Adrenal gland (tissue), 19 donors: ENCODE measurements at places on chromosomes 13 and 19. TPM values are rescaled to one million over a fixed set of nuclear protein-coding genes. Genes with fewer than 3 reads are reported as not detected.

DNA sequence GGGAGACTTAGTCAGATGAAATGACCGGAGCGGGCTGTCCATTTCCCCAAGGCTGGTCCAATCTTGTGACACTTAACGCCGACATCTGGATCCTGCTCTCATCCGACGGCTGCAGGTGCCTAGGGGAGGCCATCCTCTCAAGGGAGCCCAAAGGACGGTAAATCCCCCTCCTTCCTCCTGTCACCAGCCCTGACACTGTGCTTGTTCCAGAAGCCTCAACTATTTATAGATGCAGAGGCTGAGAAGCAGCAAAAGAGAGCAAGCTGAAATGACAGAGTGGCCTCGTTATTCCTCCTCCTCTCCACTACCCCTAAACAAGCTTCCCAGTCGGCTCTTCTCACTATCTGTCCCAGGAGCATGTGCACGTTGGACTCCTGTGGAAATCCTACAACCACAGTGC lies 533.7 kb downstream of the LIG4 start:
- H3K27me3 ChIP-seq, result no peaks in the 10 kb centered on the region
- no peaks in the 10 kb centered on the region for H3K4me1 ChIP-seq
- no peaks in the 10 kb centered on the region for H3K36me3 ChIP-seq
- no peak for DNase-seq

DNA sequence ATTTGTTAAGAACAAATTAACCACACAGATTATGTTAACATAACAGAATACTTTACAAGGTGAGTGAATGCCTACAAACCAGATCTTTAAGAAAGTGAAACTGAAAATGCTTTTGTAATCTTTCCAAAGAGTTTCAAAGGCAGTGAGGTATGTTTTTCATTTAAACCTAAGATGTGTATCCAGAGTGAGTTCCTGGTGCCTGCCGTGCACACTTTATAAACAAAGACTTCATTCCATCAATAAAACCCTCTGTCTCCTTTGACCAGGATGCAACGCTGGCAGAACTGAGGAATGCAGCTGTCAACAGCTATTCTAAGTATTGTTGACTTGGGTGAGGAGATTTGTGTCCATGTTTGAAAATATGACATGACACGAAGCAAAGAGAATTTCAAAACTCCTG lies 344.6 kb downstream of the DNAJC15 start:
- DNase-seq, result no peak
- H3K27me3 ChIP-seq, result no peaks in the 10 kb centered on the region
- no peaks in the 10 kb centered on the region for H3K36me3 ChIP-seq
- no peak overlapping the region for H3K27ac ChIP-seq
- no peak overlapping the region for H3K4me3 ChIP-seq

The ZSCAN5A gene
- total RNA-seq, result 20.1 TPM

GRCh38 chr13:98768522-98768921 lies 16.1 kb upstream of the SLC15A1 start:
- no peak overlapping the region for H3K27ac ChIP-seq
- H3K4me3 ChIP-seq, result no peak overlapping the region
- H3K27me3 ChIP-seq, result no peaks in the 10 kb centered on the region
- no peaks in the 10 kb centered on the region for H3K4me1 ChIP-seq

The IGFLR1 gene
- total RNA-seq, result 8.9 TPM

The LYPD3 gene
- total RNA-seq, result 1.1 TPM

- no peaks in the 10 kb centered on the region for H3K4me1 ChIP-seq
- DNase-seq, result no peak
- no peaks in the 10 kb centered on the region for H3K36me3 ChIP-seq
- H3K27ac ChIP-seq, result no peak overlapping the region
Observed at GRCh38 chr13:89900104-89900765, 1447.3 kb upstream of the MIR17HG start.

DNA sequence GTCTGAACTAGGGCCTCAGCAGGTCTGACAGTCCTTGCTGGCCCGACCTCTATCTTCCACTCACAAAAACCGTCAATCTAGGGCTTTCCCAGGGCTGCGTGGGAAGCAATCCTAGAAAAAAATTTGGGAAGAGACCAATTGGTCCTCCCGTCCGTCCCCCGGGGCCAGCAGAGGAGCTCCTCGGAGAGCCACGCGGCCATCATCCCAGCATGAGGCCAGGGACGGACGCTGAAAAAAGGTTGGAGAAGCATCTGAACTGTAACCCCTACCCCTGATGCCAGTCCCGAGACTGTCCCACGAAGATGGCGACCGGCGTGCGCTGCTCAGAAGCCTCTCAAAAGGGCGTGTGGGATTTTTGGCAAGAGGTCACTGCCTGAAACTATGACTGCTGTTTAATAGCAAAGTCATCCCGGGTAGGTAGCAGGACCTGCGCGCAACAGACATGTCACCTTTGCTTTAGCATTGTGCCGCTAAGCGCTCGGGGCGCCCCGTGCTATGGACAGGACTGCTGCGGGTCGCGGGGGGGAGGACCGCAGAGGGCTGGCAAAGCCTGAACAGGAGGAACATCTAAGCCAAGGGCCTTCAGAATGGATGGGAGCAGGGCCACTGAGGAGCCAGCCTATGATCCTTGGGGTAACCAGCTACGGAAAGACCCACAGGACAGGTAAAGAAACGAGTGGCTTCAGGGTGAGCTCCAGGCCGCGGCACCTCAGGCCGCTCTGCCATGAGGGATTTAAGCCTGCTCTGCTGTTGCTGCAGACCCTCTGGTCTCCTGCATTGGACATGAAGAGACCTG lies 10.6 kb downstream of the AKAP8 start:
- no peaks in the 10 kb centered on the region for H3K36me3 ChIP-seq
- H3K4me3 ChIP-seq, result no peak overlapping the region
- peaks cover 13% of the 10 kb centered on the region for H3K4me1 ChIP-seq
- H3K27ac ChIP-seq, result no peak overlapping the region

DNA sequence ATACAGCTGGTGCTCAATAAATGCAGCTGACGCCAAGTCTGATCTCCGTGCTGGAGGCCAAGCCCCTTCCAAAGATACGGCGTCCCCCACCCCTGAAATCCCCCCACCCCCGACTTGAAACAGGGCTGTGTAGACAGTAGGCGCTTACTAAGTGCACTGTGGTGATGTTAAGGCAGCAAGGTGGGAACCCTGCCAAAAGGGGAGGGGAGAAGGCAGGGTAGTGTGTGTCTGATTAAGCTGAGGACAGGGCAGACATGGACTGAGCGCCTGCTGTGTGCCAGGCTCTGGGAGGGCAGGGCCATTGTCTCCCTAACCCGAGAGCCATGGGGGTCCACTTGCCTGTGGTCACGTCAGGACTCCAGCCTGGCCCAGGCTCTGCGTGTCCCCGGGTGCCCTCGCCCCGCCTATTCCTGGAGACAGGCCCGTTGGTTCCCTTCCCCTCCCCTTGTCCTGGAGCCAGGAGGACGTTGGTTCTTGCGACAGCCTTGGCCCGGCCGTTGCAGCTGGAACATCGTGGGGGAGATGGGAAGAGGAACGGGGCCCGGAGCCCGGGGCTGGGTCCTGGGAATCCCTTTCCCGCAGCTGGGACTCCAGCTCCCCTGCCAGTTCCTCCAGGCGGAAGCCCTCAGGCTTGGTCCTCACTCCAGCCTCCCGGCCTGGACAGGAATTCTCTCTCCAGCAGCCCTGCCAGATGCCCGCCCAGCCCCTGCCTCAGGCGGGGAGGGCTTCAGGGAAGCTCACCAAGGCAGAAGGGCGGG lies 1.7 kb upstream of the ELANE start:
- no peaks in the 10 kb centered on the region for H3K4me1 ChIP-seq
- H3K36me3 ChIP-seq, result no peaks in the 10 kb centered on the region
- peaks cover 14% of the 10 kb centered on the region for H3K27me3 ChIP-seq
- peak overlapping the region; percentile 21 for H3K27ac ChIP-seq
- no peak overlapping the region for H3K4me3 ChIP-seq

The PSENEN gene
- 72.2 TPM for total RNA-seq

DNA sequence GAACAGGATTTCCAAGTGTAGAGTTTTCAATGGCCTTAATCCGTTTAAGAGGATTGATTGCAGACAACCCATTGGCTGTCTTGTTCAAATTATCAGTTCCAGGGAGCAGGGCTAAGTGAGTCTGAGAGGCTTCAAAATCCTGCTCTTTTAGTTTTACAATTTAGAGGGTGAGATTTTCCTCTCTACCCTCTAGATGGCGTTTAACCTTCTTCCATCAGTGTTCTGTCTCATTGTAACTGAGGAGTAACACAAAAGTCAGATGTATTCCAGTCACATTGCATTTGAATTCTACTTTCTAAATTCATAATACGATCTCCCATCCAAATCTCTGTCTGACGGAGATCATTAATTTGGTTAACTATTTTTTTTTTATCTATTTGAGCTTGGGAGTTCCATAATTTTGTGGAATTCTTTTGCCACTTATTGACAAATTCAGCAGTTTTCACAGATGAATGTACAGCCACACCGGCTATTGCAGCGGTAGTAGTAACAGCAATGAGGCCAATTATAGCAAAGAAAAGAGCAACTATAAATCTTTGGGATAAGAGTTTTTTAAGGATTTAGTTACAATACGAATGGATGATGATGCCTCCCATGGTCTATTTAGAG lies 7.8 kb upstream of the C19orf84 start:
- no peak overlapping the region for H3K4me3 ChIP-seq
- H3K4me1 ChIP-seq, result peaks cover 6% of the 10 kb centered on the region
- H3K27ac ChIP-seq, result no peak overlapping the region
- no peaks in the 10 kb centered on the region for H3K27me3 ChIP-seq

DNA sequence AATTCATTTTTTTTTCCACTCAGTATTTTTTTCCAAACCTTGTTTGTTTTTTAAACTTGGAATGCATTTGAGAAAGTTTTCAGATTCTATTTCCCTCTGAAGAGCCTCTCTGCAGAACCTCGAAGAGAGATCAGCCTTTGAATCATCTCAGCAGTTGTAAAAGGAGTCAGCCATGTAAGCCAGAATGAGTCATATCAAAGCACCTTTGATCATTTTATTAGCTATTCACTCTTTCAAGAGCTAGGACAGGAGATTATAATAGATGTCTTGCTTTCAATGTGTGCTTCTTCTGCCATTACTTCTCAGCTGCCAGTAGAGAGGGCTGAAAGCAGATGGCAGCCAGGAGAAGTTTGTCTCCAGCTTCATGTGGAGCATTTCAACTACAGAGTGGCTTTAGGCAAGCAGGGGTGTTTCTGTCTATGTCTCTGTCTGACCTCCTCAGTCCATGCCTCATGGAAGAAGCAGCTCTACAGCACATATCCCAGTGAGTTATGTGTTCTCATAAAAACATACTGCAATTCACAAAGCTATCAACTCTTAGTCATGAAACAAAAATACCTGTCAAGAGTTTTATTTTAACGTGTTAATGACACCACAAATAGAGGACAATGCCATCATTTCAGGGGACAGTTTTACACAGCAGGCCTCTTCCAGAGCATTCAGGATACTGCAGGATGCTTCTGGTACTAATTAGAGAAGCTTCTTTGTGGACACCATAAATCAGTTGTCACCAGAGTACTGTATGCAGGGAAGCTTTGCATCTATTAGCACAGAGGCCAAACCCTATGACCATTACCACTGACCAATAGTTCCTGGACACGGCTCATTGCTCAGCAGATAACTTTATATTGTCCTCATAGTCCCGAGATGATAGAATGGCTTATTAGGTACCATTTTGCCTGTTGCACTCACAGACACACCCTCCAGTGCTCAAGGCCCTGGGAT lies 94.3 kb downstream of the NHLRC3 start:
- no peak for DNase-seq
- H3K36me3 ChIP-seq, result no peaks in the 10 kb centered on the region
- H3K4me3 ChIP-seq, result no peak overlapping the region
- H3K27me3 ChIP-seq, result no peaks in the 10 kb centered on the region

- no peak for DNase-seq
- no peak overlapping the region for H3K27ac ChIP-seq
- H3K36me3 ChIP-seq, result no peaks in the 10 kb centered on the region
Observed at GRCh38 chr19:3981736-3982681, 3.3 kb downstream of the EEF2 start.

- no peak for DNase-seq
- H3K36me3 ChIP-seq, result no peaks in the 10 kb centered on the region
- no peak overlapping the region for H3K27ac ChIP-seq
- no peak overlapping the region for H3K4me3 ChIP-seq
- no peaks in the 10 kb centered on the region for H3K27me3 ChIP-seq
Observed at GRCh38 chr13:40024204-40024966, 368.9 kb downstream of the COG6 start.

GRCh38 chr13:71870100-71870499 lies 3.1 kb upstream of the DACH1 start:
- peaks cover 7% of the 10 kb centered on the region for H3K27me3 ChIP-seq
- no peak overlapping the region for H3K4me3 ChIP-seq
- H3K4me1 ChIP-seq, result peaks cover 10% of the 10 kb centered on the region
- H3K27ac ChIP-seq, result no peak overlapping the region
- H3K36me3 ChIP-seq, result no peaks in the 10 kb centered on the region

The LHB gene
- total RNA-seq, result 0.74 TPM

The OR7A5 gene
- not detected for total RNA-seq

The RGCC gene
- 38.3 TPM for total RNA-seq

GRCh38 chr13:34951528-34951927 lies 9.5 kb downstream of the NBEA start:
- H3K4me3 ChIP-seq, result no peak overlapping the region
- H3K27ac ChIP-seq, result no peak overlapping the region
- DNase-seq, result no peak
- H3K4me1 ChIP-seq, result no peaks in the 10 kb centered on the region

The FLT3 gene
- total RNA-seq, result 0.27 TPM

GRCh38 chr13:51689663-51689996 lies 105.4 kb downstream of the WDFY2 start:
- no peaks in the 10 kb centered on the region for H3K36me3 ChIP-seq
- H3K27me3 ChIP-seq, result no peaks in the 10 kb centered on the region
- no peaks in the 10 kb centered on the region for H3K4me1 ChIP-seq

The CCL25 gene
- not detected for total RNA-seq

DNA sequence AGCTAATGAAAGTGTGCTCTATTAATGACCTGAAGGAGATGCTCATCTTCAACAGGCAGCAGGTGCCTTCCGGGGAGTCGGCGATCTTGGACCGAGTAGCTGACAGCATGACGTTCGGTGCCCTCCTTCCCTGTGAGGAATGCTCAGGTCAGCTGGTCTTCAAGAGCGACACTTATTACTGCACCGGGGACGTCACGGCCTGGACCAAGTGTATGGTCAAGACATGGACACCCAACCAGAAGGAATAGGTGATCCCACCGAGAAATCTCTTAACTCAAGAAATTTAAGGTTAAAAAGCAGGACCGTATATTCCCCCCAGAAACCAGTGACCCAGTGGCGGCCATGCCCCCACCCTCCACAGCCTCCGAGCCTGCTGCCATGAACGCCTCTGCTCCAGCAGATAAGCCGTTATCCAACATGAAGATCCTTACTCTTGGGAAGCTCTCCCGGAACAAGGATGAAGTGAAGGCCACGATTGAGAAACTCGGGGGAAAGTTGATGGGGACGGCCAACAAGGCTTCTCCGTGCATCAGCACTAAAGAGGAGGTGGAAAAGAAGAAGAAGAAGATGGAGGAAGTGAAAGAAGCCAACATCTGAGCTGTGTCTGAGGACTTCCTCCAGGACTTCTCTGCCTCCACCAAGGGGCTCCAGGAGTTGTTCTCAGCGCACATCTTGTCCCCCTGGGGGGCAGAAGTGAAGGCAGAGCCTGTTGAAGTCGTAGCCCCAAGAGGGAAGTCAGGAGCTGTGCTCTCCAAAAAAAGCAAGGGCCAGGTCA lies 22.8 kb upstream of the ANKRD10 start:
- H3K27ac ChIP-seq, result no peak overlapping the region
- H3K4me1 ChIP-seq, result no peaks in the 10 kb centered on the region
- no peaks in the 10 kb centered on the region for H3K27me3 ChIP-seq
- no peaks in the 10 kb centered on the region for H3K36me3 ChIP-seq
